ENCODE measurements at places on chromosomes 5 and 9.

GRCh38 chr9:128823903-128824406, 5.6 kb downstream of the SPOUT1 start:
- no peak for DNase-seq

GRCh38 chr9:115373000-115373709, 255.2 kb upstream of the TNC start:
- DNase-seq, result no peak

- DNase-seq, result no peak
Measured at GRCh38 chr9:79572032-79572607, 355 bp downstream of the TLE4 start.

DNA sequence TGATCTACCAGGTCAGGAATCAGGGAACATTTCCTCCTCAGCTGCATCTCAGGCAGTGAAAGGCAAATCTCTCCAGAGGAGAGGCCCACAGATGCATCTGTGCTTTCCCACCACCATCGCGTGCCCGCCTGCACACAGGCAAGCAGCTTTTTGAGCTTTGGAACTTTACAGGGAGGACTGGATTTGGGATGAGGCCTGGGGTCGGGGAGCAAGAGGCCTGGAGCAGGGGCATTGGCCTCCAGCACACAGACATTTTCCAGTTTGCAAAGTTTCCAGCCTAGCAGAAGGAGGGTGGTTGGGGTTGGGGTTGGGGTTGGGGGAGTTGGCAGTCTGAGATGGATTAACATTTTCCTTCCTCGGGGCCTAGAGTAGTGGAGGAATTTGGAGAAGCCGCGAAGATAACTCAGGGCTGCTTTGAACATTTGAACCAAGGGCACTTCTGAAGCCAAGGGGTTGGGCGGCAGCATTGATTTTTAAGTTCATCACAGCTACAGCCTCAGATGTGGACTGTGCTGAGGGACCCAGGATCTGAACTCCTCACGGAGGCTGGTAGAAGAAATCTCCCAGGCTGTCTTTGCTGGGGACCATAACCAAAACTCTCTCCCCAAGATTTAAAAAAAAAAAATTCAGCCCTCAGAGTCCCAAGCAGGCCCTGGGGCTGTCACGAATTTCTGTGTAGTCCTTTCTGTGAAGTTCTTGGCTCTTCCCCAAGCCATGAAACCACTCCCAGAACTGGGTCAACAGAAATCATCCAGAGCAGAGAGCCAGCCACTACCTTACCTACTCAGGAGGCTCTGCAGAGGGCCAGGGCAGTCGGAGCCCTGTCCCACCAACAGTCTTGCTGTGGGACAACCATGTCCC, 25.6 kb downstream of the C5orf15 start:
- no peak for DNase-seq

- DNase-seq, result no peak
Measured at GRCh38 chr9:106731910-106732309, 131.1 kb upstream of the ZNF462 start.

DNA sequence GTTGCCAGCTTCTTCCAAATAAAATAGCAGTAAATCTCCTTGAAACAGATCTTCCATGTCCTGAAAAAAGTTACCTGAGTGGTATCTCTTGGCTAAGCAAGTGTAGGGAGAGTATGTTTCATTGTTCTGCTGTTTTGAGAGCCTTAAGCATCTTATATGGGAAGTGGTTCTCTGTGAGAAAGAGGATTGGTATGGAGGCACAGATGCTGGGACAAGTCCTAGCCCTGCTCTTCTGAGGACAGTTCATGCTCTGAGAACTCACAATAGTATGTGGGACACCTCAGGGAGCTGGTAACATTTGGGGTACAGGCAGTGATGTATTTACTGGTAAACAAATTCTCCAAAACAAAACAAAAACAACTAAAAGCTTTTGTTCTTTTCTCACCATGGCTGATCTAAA, 2.0 kb downstream of the PPP3R2 start:
- DNase-seq, result no peak

- DNase-seq, result no peak
Measured at GRCh38 chr9:137245450-137246421, 4.6 kb downstream of the TUBB4B start.

DNA sequence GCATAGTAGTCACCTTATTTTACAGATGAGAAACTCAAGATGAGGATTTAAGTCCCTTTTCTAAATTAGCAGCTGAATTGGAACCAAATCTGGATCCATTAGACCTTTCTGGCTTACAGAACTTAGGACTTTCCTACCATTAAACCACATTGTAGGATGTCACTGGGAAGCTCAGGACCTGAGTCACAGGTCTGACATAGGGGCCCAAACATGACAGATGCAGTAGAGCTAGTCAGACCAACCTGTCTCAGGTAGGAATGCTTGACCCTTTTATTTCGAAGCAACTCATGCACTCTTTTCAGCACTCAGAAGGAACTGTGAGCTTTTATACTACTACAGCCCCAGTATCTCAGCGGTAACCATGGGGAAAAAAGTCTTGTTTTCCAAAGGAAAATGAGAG, 2.6 kb downstream of the RAB24 start:
- no peak for DNase-seq

Data from GM23338 (cell line).